ENCODE measurements at places on chromosomes 11 and 22.

DNA sequence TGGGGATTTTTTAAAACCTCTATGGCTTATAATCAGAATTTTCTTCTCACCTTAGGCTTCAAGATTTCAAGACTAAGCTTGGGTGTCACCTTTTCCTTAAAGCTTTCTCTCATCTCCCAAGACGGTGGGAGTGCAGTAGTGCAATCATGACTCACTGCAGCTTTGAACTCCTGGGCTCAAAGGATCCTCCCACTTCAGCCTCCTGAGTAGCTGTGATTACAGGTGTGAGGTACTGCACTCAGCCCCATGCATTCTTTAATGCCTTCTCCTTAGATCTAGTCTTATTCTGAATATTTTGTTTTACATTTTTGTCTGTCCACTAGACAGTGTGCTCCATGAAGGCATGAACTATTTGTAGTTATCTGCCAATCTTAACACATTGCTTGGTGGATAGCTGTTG, 55.7 kb upstream of the FAT3 start:
- no peak for DNase-seq

DNA sequence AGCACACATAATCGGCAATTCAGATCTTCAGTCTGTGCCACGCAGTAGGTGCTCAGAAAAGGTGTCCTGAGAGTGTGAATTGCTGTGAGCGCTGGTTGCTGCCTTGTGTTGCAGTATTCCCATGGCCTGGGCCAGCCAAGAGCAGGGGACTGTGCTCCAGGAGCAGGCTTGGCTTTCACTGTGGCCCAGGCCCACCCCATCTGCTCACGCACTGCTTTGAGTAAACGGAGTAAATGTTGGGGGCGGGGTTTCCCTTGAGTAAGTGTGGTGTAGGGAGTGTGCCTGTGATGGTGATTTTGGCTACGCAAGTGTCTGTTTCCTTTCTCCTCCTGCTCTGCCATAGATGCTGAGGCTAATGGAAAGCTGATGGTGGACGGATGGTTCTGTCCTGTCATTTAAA, 2.3 kb downstream of the CTTN start:
- no peak for DNase-seq

GRCh38 chr11:117070016-117070415, 28.2 kb downstream of the SIK3 start:
- no peak for DNase-seq

DNA sequence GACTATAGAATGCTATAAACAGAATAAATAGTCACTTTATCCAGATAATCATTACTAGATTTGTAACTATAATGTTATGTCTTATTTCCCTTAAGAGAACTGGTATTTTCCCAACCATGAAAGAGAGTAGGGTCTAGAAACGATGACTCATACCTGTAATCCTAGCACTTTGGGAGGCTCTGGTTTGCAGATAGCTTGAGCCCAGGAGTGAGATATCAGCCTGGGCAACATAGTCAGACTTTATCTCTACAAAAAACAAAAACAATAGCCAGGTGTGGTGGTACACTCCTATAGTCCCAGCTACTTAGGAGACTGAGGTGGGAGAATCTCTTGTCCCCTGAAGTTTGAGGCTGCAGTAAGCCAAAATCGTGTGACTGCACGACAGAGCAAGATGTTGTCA, 30.9 kb downstream of the OR52A5 start:
- no peak for DNase-seq

GRCh38 chr11:123211981-123212380, 16.9 kb upstream of the CLMP start:
- DNase-seq = no peak

GRCh38 chr22:23285734-23286133, 105.4 kb downstream of the BCR start:
- DNase-seq = no peak

DNA sequence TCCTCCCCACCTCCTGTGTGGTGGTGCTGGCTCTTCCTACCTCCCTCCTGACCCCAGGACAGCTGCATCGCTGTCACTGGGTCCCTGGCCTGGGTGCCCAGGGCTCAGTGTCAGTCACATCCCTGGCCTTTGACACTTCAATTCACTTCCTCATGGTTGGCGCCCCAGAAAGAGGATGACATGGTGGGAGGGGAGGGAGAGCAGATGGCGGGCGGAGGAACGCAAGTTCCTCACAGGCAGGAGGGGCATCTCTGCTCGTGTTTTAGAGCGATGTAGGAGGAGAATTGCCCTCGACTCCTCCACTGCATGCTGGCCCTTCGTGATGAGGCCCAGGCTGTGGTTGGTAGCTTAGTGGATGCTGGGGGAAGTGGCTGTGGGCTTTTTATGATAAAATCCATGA, 35.1 kb upstream of the KRTAP5-7 start:
- DNase-seq = no peak

- DNase-seq = no peak
These were observed 15.5 kb downstream of the EIF3F start for GRCh38 chr11:8002676-8003075.

GRCh38 chr11:96213500-96213899, 129.5 kb downstream of the MAML2 start:
- no peak for DNase-seq

DNA sequence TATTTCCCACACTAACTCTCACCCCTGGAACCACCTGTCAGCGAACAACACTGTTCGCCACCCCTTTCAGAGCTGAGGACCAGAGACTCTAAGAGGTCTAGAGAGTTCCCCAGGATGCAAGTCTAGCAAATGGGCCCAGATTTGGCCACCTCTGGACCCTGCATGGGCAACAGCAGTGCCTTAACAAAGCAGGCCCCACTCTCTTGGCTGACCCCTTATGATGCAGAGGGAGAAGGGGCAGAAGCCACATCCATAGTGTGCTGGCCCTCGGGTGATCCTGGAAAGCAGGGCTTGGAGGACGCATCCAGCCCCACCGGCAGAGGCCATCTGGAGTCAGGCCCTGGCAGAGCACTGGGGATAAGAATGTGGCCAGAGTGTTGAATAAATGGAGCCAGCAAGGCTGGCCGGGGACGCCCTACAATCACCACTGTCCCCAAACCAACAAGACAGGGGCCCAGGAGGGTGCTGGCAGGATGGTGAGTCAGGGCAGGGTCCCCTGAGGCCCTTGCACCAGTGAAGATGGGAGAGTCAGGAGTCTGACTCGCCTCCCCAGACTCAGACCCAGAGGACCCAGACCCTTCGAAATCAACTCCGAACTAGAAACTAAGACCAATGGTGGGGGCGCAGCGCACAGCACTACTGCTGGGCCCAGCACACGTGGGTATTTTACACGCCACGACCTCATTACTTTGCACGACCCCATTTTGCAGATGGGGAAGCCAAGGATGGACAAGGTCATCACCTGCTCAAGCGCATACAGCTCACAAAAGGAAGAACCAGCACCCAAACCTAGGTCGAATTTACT, 6.5 kb downstream of the CSNK1E start:
- no peak for DNase-seq

- DNase-seq = no peak
These were observed 289.6 kb upstream of the B3GAT1 start for GRCh38 chr11:134701564-134702165.

DNA sequence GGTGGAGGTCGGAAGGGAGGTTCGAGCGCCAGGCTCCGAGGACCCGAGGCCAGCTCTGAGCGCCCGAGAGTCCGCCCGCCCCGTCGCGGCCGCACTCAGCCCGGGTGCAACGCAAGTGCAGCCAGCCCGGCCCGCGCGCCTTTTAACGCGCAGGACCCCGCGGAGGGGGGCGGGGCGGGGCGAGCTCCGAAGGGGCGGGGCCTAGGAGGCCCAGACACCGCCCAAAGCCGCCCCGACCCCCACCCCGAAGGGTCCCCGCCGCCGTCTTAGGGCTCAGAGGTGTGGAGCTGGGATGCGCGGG, at the start of gene PHOX2A:
Gene PHOX2A, minus strand, starts transcription at position 117 of the 301 bp plus-strand sequence. CDS start 172 bp downstream, outside the sequence.
- no peak for DNase-seq

DNA sequence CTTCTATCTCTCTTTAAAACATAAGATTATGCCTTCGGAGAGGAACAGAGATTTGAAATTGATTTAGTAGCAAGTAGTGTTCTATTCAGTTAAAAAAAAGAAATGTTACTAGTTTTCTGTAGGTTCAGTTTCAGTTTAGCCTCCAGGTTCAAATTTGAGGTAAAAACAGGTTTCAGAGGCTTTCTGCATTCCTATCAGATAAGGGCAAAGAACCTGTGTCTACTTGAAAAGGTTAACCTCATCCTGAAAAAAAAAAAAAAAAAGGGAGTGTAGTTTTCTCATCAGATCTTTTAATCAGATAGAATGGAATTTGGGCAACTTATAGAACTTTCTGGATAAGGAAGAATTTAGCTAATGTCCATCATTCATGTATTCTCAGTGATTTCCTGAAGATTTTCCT, 12.1 kb downstream of the C11orf97 start:
- no peak for DNase-seq

DNA sequence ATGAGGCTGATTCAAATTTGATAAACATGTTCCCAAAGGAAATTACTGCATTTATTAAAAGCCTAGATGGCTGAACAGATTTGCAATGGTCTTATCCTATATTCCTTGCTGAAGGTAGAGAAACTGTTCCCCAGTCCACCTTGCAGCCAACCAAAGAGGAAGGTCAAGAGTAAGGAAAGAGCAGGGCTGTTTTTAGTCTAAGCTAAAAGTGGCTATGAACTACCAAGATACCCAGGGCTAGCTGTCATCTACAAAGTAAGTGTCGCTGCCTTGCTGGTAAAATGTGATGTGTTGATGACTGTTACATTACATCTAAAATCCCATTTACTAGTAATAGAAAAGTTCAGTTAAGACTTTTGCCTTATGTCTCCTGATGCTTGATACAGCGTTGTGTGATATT, 290.1 kb upstream of the MPPED2 start:
- no peak for DNase-seq

DNA sequence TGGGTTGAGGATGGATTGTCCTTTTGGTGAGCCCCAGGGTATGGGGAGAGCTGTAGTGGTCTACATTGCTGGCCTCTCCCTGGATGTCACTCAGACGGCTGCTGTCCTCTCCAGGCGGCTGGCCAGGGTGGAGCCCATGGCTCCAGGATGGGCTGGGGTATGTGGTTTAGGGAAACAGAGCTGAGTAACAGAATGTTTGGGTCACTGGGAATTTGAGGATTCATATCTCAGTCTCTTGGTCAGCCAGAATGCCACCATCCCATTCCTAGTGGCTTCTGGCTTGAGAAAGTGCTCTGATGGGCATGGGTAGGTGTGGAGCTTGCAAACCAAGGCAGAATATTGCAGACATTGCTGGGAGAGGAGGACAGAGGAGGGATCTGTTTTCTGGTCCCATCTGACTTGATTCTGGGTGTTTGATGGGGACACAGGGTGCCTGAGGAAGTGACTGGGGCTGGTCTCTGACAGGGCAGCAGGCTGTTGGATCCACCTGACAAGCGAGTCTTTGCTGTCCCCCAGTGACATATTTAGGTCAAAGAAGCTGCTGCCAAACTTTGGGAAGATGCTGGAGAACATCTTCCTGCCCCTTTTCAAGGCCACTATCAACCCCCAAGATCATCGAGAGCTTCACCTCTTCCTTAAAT, 41.4 kb downstream of the AMPD3 start:
- no peak for DNase-seq

- no peak for DNase-seq
These were observed 116.6 kb upstream of the BID start for GRCh38 chr22:17890892-17891291.

DNA sequence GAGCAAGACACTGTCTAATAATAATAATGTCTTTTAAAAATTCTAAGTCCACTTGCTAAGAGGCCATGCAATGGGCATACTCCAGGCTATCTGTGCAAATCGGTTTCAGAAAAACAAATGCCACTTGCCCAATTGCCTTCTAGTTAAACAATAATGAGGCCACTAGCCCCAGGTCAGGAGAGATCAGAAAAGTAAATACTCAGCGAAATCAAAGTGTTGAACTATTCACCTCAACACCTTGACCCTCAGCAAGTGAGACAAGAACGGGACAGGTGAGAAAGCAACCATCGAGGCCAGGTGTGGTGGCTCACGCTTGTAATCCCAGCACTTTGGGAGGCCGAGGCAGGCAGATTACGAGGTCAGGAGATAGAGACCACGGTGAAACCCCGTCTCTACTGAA, 72.3 kb upstream of the SYN3 start:
- DNase-seq = no peak

- DNase-seq = no peak
These were observed 62.7 kb upstream of the NECTIN1 start for GRCh38 chr11:119791701-119792151.

DNA sequence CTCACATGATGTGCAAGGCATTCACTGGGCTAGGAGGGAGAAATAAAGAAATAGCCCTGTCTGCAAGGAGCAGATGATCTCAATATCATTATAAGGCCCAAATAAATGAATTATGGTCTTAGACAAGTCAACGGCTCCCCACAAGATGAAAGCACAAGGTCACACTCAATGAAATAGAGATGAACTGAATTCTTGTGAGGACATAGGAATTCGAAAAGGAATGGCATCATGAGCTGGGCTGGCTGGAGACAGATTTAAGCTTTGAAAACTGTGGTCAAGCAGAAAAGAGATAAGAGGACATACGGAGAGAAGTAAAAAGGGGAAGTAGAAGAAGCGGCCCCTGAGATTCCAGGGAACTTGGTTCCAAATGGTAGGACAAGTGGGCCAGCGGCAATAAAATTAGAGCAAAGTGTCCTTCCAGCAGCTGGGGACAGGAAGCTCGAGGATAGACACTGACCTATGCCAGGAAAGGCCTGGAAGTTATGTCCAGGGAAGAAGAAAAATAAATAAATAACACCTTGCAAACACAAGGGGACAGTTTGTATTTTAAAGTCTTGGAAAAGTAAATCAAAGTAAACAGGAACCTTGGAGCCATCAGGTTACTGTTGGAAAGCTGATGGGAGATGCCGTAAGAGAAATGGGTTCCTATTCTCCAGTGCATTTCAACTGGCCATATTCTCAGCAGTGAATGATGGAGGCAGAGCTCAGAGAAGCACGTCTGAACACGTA, 37.8 kb downstream of the GALNT18 start:
- DNase-seq = no peak

DNA sequence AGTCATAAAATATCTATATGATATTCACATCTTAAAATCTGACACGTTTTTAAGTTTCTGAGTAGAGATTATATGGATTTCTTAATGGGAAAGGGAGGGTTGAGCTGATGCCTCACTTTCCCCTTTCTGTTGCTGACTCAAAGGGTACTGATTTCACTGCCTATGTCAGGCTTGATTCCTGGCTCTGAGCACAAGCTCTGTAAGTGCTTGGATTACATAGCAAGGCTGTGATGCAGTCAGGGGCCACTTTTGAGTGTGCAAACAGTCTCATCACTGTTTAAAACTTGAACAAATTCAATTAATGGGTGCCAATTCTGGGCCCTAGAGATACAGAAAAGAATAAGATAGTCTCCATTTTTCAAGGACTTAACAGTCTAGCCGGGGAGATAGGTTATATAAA, 14.4 kb downstream of the ATXN10 start:
- DNase-seq = no peak

DNA sequence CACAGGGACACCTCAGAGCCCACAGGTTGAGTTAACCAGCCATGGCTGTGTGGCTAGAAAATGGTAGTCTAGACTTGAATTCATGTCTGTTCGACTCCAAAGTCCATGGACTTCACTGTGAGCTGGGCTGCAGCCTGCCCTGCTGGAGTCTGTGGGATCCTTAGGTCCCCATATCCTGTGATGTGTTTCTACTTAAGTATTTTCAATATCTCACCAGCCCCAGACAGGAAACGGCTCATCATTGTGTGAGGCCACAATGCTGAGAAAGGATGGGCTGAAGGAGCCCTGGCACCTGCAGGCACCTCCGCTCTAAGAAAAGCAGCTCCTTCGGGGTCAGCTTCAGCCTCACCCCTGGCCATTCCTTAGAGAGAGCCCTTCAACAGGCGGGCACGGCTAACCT, 93.1 kb downstream of the NAT10 start:
- no peak for DNase-seq

- DNase-seq = no peak
These were observed 3.3 kb downstream of the NPAT start for GRCh38 chr11:108218912-108219783.
